ENCODE measurements at places on chromosomes 2 and 18.

DNA sequence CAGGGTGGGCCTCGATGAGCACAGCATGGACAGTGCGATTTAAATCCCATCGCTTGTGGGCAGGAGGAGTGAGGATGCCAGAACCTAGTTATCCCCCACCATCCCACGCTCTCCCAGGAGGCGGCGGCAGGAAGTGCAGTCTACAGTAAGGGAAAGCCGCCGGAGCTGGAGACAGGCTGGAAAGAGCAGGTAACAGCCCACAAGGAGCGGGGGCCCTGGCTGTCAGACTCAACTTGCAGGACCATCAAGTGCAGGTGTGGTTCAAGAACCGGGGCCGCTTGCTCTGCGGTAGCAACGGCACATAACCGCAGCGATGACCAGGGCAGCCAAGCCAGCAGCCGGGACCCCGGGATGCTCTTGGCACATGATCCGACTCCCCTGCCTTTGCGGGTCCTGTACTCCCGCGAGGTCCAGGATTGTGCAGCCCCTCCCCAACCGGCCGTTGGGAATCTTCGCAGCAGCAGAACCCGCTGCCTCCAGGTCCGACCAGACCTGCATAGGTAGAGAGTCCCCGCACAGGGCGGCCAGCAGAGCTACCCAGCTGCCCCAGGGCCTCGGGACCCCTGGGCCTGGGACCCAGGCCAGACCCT, 82.1 kb downstream of the BIN1 start:
- DNase-seq: peak; percentile 8

DNA sequence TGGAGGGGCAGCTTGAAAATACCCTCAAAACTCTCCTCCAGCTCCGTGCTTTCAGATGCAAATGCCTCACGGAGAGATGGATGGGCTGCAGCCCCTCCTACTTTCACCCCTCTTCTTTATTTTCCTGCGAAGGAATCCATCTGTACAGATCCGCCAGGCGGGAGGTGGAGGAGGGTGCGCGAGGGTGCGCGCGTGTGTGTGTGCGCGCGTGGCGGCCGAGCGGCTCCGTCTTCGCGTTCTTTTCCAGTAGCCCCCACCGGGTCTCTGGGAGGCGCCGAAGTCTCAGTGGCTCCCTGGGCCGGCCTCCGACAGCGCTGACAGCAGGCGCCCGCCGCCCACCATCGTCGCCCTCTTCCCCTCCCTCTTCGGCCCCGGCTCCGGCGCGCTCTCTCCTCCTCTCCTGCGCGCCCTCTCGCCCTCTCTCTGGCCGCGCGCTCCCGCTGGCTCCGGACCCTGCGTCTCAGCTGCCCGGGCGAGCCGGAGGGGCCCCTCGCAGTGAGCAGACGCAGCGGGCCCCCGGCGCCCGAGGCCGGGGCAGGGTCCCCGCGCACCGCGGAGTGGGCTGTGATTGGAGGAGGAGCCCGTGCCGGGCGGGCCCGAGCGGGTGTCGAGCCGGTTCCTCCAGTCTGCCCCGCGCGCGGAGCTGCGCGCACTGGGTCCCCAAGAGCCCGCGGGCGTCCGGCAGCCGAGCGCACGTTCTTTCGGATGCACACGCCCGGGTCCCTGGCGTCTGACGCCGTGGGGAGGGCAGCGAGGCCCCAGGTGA, at the start of gene CDH7:
Gene CDH7 (plus strand): TSS at position 624 of the 766 bp plus-strand sequence. CDS start 11,831 bp downstream, outside the sequence.
- peak; percentile 37 for DNase-seq

DNA sequence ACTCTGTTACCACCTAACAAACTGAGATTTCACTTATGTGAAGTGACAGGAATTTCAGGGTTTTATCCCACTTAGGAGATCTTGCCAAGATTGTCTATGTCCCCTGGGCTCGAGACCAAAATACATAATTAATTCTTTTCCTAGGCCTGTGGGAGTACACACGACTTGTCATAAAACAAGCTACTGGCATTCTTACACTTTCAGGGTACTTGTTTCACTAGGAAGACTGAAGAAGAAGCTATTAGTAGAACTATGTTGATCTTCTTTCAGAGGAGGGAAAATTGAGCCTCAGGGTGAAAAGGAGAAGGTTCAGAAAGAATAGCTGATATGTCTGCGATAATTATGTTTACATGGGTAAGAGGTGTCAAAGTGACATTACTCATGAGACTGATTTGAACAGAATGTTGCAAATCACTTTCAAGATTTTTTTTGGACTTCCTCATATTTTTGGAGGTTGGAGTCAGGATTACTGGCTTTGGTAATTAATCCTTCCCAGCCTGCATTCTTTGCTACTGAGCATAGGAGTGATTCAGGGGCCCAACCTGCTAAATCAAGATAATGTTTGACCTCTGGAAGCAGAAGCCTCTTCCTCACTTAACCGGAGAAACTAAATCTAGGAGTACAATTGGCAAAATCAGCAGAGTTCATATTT, 240.0 kb upstream of the NT5C1B start:
- DNase-seq: no peak

GRCh38 chr2:158969162-158969714, 798 bp downstream of the TANC1 start:
- DNase-seq: no peak
